Left renal pelvis (tissue), 4 donors: ENCODE measurements at places on chromosomes 1 and 21. TPM values are rescaled to one million over a fixed set of nuclear protein-coding genes. Genes with fewer than 3 reads are reported as not detected.
A peak's percentile ranks its signal among the peaks of the same experiment; 100 is the strongest.

GRCh38 chr21:33015096-33015495 is 10.6 kb upstream of the OLIG2 start:
- DNase-seq: no peak

DNA sequence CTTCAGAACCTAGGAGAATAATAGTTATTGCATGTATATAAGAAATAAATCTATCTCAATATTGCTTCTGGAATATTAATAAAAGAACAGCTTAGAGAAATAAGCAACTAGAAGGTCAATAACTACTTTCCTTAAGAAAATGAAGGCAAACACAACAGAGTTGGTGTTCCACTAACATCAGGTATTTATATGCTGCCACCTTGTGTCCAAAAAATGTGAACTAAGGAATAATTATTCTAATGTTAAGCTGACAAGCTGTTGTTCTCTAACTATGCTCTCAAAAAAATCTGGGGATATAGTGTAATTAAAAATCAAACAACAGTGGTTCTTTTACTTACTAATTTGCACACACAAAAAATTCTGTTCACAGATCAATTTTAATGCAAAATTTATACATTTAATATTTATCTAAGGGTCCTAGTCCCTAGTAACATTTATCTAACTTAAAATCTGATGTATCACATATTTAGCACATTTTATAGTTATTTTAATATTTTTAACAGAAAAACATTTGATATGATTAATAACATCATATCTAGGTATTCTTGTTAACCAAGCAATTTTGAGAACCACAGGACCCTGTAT is 39.6 kb downstream of the UCHL5 start:
- peak; percentile 33 for DNase-seq

DNA sequence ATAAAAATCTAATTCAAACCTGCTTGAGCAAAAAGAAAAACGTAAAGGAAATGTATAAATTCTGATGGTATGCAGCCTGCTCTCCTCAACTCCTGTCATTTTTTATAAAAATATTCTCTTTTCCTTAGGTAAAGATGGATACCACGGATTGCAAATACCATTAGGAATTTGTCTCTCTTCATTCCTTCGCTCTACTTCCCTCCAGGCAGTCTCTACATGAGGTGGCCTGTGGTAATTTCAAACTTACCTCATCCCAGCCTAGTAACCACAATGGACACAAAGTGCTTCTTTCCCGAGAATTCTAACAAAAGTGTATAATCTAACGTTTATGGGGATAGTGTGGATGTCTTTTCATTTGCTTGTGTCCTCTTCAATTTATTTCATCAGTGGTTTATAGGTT is 239.5 kb upstream of the LRRC7 start:
- DNase-seq: no peak

DNA sequence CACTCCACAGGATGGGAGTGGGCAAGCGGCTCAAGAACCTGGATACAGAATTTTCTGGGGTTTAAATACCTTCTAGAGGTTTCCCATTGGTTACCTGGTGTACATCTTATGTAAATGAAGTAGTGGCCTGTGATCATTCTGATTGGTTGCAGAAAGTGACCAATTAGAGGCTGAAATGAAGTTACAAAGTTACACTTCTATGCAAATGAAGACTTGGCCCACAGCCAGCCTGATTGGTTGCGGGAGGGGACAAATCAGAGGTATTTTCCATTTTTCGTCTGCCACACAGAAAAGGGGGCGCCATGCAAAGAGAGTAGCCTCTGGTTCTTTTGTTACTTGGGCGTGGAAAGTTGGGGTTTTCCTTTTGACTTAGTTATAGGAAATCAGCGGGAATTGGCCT is 8.9 kb downstream of the KCNAB2 start:
- no peak for DNase-seq

DNA sequence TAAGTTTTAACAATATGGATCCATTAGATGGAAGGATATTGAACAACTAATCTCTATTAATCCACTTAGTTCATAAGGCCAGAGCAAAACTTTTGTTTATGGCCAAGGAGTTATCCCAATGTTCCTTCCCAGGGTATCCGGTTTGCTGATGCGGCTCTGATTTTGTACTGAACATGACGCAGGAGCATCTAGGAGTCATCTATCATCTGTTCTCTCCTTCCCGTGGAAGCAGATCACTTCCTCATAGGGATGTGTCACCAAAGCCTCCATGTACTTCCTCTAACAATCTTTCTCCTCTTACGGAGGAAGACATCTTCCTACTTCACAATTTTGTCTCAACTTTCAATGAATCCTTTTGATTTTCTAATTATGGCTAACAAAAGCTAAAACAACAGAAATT is 206.6 kb downstream of the APP start:
- no peak for DNase-seq

GRCh38 chr1:47771751-47772150 is 225.4 kb downstream of the TRABD2B start:
- peak; percentile 44 for DNase-seq

DNA sequence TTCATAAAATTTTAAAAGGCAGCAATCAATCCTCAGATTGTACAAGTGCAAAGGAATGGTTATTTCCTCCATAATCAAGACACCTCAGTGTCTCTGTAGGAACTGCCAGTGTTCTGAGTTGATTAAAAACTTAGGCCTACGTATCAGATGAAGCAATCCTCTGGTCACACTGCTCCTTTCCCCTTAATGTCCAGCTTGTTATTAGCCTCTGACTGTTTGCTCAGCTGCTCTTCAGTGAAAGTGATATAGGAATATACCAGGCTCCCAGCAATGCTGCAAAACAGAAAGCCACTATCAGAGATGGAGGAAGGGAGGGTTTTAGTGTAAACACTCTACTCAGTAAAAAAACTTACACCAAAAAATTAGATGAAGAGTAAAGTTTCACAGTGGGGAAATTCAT is 49.8 kb downstream of the SLC35D1 start:
- no peak for DNase-seq

DNA sequence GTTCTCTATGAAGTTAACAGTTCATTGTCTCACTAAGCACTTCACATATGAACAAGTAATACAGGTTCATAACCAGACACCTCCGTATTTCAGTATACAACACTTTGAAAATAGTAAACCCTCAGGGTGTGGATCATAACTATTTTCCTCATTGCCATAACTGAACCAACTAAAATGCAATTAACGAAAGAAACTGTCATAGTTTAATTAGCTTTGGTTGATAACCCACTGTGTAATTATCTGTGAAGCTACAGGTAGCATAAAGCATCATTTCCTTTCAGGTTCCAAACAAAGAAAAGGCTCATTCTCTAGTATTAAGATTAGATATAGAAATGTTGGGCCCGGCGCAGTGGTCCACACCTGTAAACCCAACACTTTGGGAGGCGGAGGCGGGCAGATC is 58.5 kb downstream of the EIF4G3 start:
- no peak for DNase-seq

DNA sequence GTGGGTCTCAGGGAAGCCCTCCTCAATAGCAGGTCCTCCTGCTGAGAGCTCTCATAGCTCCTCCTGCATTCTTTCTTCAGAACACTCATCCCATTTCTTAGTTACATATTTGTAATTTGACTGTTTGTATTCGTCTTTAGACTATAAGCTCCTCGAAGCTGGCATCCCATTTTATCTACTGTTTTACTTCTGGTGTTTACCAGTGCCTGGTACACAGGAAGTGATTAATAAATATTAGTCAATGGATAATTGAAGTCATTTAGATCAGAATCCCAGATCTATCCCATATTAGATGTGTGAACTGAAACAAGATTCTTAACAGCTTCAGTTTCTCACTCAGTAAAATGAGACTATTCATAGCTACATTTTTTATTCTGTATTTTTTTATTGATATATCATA is 88.7 kb downstream of the PLPP3 start:
- DNase-seq: no peak

GRCh38 chr1:17475752-17476151 is 36.3 kb upstream of the RCC2 start:
- DNase-seq: no peak

- DNase-seq: peak; percentile 12
These were observed 58.7 kb downstream of the RABGAP1L start for GRCh38 chr1:174217787-174218574.

- DNase-seq: no peak
These were observed 11.7 kb upstream of the EXTL1 start for GRCh38 chr1:26009796-26010447.

DNA sequence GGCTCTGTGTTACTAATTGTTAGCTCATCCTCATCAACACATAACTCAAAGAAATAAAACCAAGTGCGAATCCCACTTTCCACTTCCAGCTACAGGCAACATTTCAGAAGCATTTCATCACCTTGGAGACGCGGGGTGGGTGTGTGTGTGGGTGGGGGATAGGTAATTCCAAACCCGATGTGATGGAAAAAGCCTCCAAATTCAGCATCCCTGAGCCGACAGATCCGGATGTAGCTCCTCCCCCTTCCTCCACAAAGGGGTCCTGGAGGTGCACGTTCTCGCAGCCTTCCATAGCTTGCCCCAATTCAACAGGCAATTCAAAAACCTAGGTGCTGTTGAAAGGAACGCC is 486 bp downstream of the HSPA13 start:
- no peak for DNase-seq

- no peak for DNase-seq
These were observed 3.0 kb upstream of the MDM4 start for GRCh38 chr1:204513117-204513716.

DNA sequence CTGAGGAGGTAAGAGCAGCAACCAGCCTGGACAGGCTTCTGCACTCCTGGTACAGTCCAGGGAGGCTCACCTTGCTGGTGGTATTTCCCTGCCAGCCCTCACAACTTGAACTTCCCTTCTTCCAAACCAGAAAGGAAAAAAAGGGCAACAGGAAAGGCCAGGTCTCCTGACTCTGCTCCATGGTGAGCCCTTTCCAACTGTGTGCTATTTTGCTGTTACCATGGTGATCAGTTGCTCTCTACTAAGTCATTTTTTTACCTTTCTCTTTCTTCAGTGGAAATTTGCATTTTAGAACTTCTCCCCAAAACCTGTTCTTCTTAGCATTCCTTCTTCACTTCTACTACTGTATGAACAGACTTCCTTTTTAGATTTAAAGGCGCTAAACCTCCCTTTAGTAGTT is 164.3 kb downstream of the GRIK1 start:
- no peak for DNase-seq

DNA sequence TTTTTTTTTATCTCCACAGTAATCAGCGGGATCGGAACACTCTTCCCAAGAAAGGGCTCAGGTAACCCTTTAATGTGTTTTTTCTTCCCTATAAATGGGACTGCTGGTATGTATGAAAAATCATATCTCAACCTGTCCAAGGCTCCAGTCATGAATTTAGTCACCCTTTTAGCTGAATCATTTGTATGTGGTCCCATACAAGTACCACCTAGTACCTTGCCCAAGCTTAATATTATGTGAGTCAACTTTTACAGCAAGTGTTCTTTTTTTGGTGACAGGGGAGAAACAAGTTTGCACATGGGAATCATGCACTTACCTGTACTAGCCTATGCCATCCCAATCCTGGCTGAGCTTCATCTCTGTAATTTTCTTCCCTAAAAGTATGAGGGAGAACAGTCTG is 43.7 kb upstream of the IPO9 start:
- no peak for DNase-seq

- DNase-seq: no peak
These were observed 54.4 kb upstream of the HAO2 start for GRCh38 chr1:119314001-119314796.

DNA sequence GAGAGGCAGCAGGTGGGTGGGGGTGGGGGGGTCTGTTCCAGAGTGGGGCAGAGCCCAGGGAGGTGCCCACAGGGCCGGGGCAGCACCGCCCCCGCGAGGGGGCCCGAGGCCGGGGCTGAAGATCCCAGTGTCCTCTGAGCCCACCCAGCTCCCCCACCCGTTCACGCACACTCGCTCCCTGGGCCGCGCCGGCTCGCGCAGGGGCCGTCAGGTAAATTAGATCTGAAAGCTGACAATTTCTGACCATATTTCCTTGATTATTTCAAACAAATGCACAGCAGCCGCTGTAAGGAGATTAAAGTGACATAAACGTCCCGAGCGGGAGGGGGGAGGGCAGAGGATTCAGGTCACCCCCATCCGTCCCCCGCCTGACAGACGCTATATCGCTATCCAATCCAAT is 118.0 kb downstream of the CASZ1 start:
- DNase-seq: no peak

- DNase-seq: no peak
These were observed 57.3 kb downstream of the SYF2 start for GRCh38 chr1:25174730-25175612.

DNA sequence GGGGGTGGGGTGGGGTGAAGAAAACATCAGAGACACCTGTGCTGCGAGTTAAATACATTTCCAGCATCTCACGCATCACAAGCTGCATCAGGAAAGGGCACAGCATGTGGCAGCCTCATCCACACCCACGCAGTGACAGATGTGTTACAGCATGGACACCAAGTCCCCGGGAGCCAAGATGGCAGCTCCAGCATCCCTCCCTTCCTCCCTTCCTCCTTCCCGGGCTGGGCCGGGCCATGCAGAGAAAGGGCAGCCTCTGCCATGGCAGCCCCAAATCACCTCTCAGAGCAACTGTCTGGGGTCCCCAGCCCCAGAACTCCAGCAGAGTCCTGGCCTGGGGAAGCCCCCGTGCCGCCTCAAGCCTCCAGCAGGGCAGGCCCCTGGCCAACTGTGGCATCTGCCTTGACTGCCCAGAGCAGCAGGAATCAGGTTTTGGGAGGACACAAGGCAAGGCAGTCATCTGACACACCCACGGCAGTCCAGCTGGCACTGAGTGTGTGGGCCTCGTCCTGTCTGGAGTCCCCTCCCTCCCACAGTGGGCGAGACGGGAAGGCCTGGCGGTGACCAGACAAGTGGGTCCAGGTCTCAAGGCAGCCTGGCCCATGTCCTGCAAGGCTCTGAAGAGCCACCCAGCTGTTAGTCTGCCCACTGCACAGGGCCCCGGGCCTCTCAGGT is 6.2 kb downstream of the SMIM1 start:
- DNase-seq: no peak

DNA sequence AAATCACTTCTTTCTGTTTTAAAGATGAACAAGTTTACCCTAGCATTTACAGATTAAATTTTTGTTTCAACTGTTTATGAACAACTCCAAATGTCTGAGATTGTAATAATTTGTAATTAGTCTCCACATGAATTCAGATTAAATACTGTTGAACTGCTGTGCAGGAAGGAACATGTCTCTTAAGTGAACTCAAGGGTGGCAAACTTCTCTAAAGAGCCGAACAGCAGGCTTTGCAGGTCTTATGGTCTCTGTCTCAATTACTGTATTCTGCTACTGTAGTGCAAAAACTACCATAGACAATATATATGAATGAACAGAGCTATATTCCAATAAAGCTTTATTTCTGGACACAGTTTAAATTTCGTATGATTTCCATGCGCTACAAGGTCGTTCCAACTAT is 6.6 kb downstream of the RSBN1 start:
- no peak for DNase-seq

Gene LRRC53
- polyA plus RNA-seq: not detected

Gene NTPCR
- 55.7 TPM for polyA plus RNA-seq

Gene CTSK
- 35.7 TPM for polyA plus RNA-seq

Gene CELA3A
- not detected for polyA plus RNA-seq

Gene CDC14A
- polyA plus RNA-seq: 13.7 TPM

Gene LYST
- 14.6 TPM for polyA plus RNA-seq

Gene LMOD1
- polyA plus RNA-seq: 3.4 TPM

Gene NOTCH2
- 148 TPM for polyA plus RNA-seq

Gene FMOD
- polyA plus RNA-seq: 291 TPM

Gene PAFAH2
- polyA plus RNA-seq: 5.0 TPM

Gene AADACL4
- 1.0 TPM for polyA plus RNA-seq

Gene MROH9
- polyA plus RNA-seq: not detected

Gene HJV
- polyA plus RNA-seq: 0.08 TPM

Gene MYBPH
- 0.10 TPM for polyA plus RNA-seq

Gene PSRC1
- polyA plus RNA-seq: 25.5 TPM

Gene LCE2A
- polyA plus RNA-seq: not detected

Gene COL24A1
- 1.7 TPM for polyA plus RNA-seq
